ENCODE measurements at places on chromosomes 2 and 18. TPM values are rescaled to one million over a fixed set of nuclear protein-coding genes. Genes with fewer than 3 reads are reported as not detected.

The NT5DC4 gene
- total RNA-seq: 0.23 TPM

The COL4A3 gene
- total RNA-seq: 17.8 TPM

The CYP1B1 gene
- total RNA-seq: 115 TPM

The TRIM43 gene
- total RNA-seq: not detected

DNA sequence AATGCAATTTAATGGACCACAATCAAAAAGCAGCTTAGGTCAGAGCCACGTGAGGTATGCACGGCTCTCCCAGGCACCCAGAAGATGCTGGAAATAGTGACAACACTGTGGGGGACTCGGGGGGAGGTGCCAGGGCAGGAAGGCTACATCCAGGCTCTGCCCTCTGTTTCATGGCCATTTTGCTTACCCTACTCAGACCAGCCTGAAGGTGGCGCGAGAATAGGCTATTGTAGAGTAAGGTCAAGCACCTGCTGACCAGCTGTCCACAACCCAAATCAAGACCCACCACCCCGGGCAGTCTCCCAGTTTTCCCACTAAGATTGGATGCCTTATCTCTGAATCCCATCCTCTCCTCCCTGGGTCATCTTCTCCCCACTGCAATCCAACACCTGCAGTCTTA lies 115.7 kb downstream of the VIT start:
- H3K36me3 ChIP-seq: no peaks in the 10 kb centered on the region
- no peaks in the 10 kb centered on the region for H3K4me1 ChIP-seq
- H3K27me3 ChIP-seq: no peaks in the 10 kb centered on the region
- H3K4me3 ChIP-seq: no peak overlapping the region

DNA sequence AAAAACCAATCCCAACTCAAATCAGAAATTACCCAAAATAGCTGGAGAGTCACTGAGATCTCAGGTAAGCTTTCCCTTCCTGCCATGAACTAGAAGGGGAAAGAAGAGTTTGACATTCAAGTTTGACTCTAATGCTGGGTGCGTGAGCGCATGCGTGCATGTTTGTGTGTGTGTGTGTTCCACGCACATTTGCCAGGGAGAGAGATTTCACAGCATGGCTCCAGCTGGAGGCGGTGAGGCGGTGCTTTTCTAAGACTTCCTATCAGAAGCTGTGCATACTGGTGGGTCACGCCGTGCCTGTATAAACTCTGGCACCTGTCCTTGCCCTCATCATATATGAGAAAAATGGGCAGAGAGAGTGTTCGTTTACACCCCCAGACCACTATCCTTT lies 116.2 kb downstream of the MSH2 start:
- no peaks in the 10 kb centered on the region for H3K27me3 ChIP-seq
- no peak for DNase-seq
- no peaks in the 10 kb centered on the region for H3K36me3 ChIP-seq
- H3K4me3 ChIP-seq: no peak overlapping the region

GRCh38 chr2:129464036-129464435 lies 515.4 kb upstream of the RAB6C start:
- no peak for DNase-seq
- H3K4me3 ChIP-seq: no peak overlapping the region
- no peaks in the 10 kb centered on the region for H3K36me3 ChIP-seq
- no peaks in the 10 kb centered on the region for H3K4me1 ChIP-seq
- no peaks in the 10 kb centered on the region for H3K27me3 ChIP-seq
- H3K27ac ChIP-seq: no peak overlapping the region

Measured in aorta (tissue), 5 donors.